ENCODE measurements at places on chromosomes 16 and 17.

DNA sequence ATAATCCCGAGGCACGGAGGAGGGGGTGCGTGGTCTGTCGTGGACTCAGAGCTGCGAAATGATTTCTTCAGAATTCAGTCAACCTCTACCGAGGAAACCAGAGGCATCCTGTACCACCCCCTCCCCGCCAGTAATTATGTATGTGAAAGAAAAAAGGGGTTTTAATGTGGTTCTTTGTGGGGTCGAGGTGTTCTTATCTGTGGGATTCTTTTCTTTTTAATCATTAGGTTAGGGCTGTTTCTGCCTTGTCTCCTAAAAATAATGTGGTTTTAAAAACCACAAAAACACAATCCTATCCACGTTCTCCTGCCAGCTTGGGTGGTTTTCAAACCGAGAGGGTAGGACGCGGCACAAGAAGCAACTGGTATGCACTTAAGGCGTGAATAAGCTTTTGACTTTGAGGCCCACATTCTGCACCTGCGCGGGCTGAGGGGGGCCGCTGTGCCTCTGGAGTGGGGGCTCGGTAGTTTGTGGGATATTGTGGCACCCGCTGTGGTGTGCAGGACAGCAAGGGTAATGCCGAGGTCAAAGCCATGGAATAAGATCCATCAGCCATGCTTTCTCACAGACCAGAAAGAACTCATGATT, 1.0 kb downstream of the SLC47A1 start:
- no peak for DNase-seq

GRCh38 chr17:35764123-35764991, 3.7 kb downstream of the C17orf50 start:
- DNase-seq: peak; percentile 86

DNA sequence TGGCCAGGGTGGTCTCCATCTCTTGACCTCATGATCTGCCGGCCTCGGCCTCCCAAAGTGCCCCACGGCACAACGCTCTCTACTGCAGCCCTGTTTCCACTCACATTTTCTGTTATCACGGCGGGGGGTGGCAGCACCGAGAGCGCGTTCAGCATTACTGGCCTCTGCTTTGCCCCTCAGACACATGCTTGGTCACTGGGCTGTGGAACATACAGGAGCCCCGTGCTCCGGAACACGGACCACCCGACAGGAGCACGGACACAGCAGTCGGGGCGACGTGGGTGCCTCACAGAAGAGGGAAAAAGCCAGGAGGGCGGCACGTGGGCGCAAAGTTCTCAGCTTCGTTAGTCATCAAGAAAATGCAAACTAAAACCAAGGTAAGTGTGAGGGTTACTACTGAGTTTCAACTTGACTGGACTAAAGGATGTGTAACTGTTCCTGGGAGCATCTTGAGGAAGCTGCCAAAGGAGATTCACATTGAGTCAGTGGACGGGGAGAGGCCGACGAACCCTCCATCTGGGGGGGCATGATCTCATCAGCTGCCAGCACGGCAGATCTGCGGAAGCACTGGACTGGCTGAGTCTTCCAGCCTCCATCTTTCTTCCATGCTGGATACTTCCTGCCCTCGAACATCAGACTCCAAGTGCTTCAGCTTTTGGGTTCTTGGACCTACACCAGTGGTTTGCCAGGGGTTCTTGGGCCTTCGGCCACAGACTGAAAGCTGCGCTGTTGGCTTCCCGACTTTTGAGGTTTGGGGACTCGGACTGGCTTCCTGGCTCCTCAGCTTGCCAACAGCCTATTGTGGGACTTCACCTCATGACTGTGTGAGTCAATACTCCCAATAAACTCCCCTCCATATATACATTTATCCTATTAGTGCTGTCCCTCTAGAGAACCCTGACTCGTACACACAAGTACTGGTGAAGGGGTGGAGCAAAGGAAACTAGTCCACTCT, 106.8 kb downstream of the ZNF778 start:
- no peak for DNase-seq

DNA sequence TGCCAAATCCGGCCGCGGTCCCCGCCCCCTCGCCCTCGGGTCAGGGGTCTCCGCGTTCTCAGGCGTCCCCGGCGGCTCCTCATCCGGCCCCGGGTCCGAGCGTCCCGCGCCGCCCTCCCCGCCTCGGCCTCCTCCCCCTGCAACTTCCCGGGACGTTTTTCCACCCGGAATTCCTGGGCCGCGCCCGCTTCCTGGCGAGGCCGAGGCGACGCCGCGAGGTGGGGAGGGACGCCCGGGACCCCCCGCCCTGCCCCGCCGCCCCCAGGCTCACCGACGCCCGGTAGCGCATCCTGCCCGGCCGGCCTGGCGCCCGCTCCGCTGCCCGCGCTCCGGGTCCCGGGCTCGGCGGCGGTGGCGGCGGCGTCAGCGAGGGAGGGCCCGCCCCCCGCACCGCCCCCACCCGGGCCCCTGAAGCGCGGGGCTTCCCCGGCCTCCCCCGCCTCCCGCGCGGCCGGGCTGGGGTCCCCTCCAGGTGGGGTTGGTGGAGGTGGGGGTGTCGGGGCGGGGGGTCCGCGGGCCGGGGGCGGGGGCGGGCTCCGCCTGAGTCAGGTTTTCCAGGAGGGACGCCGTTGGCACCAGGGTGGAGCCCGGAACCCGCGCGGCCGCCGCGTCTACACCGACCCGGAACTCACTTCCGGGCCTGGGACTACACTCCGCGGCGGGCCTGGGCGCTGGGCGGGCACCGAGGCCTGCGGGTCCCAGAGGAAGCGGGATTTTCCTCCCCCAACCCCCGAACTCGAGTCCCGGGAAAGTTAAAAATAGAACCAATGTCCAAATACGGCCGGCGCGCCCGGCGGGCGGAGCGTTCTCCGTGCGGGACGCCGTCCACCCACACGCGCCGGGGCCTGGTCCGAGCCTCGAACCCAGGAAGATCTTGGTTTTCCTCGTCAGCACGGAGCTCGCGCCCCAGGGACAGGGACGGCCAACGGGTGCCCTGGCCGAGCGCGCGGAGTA, 6.8 kb downstream of the MYO1C start:
- peak; percentile 56 for DNase-seq

DNA sequence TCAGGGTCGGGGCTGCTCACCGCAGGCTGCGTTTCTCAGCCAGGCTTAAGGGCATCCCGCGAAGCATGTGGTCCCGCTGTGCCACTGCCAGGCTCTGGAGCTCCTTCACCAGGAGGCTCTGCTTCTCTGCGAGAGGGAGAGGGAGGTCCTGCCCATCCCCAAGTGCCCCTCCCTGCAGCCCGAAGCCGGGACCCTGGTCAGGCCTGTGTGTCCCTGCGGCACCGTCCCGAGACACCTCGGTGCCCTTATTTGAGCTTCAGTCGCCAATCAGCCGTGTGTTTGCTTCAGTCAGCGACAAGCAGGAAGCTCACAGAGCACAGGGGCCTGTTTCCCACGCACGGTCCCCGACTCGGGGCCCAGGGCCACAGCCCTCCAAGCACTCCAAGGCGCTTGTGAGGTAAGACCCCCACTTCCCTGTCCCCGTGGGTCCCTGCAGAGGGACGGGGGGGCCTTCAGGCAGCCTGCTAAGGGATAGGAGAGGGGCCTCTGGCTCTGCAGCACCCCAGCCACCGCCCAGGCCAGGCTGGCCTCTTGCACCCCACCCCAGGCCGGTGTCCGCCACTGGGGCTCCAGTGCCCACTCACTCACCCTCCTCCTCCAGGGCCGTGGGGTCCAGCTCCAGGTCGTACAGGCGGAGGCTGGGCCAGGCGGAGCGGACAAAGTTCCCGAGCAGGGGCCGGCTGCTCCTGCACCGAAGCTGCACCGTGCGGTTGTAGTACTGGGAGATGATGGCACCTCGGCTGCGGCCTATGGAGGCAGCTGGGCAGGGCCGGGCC, 3.2 kb downstream of the TMC6 start:
- no peak for DNase-seq

GRCh38 chr17:64153565-64154312, 23.8 kb upstream of the ERN1 start:
- DNase-seq: no peak

DNA sequence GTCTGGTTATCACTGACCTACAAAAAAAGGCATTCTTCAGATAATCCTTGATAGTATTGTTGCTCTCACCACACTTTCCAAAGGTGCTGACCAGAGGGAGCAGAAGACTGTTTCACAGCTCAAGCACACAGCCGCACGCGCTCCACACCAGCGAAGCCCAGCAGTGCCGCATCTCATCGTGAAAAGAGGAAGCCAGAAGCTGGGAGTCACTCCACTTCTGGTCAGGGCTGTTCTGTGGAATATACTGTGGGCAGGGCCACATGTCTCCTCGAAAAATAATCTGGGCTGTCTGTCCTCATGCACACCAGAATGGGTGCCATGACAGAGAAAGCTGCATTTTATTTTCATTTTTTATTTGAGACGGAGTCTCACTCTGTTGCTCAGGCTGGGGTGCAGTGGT, 7.3 kb upstream of the PRSS36 start:
- DNase-seq: no peak

GRCh38 chr16:31695667-31696066, 168.0 kb downstream of the AHSP start:
- peak; percentile 63 for DNase-seq
